Globus pallidus (tissue), 1 donor: ENCODE measurements at places on chromosomes 4 and X.

DNA sequence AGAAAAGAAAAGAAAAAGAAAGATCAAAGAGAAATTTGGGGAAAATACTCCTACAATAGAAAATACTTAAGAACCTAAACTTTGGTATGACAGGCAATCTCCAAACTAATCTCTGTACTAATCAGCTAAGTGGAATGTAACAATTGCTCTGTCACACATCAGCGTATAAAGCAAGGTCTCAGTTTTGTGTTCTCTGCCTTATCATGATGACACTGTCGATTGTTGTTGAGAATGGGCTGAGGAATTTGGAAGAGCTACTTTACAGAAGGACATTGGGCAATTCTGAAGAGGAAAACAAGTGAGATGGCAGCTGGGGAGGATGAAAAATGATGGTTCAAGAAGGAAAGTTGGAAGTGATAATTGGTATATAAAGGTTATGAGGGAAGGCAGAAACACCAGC, 486.0 kb upstream of the HTR2C start:
- DNase-seq: no peak

- DNase-seq: no peak
These were observed 375.5 kb downstream of the PCDH18 start for GRCh38 chr4:137156807-137157206.

DNA sequence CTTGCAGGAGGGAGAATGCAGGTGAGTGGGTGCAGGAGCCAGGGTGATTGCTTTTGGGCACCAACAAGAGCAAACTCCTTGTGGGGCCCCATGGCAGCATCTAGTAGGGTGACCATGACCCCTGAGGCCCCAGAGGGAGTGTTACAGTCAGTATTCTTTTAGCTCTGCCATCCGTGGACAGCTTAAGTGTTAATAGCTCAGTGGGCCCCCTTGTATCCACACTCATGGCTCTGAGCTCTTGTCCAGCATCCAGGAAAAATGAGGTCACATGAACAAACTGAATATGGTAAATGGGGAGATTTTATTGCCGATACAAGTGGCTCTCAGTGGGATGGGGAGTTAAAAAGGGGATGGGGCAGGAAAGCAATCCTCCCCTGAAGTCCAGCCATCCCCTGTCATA, 27.3 kb upstream of the LRCH2 start:
- no peak for DNase-seq

GRCh38 chr4:152508386-152508785, 27.5 kb downstream of the FBXW7 start:
- no peak for DNase-seq

- DNase-seq: no peak
These were observed 28.3 kb upstream of the CFAP299 start for GRCh38 chr4:80307183-80307735.

GRCh38 chrX:129540068-129540653, at the start of gene OCRL:
TSS of gene OCRL (plus strand) at chrX:129540259. CDS start at chrX:129540440, 181 bp downstream.
- DNase-seq: peak; percentile 51

- no peak for DNase-seq
These were observed 32.7 kb upstream of the PROM1 start for GRCh38 chr4:16116493-16116990.

GRCh38 chr4:24488399-24489164, 95.8 kb downstream of the DHX15 start:
- DNase-seq: peak; percentile 66

- DNase-seq: no peak
These were observed 476.9 kb upstream of the NWD2 start for GRCh38 chr4:36767596-36767995.

GRCh38 chr4:22514001-22514400, 1.9 kb downstream of the ADGRA3 start:
- DNase-seq: no peak

DNA sequence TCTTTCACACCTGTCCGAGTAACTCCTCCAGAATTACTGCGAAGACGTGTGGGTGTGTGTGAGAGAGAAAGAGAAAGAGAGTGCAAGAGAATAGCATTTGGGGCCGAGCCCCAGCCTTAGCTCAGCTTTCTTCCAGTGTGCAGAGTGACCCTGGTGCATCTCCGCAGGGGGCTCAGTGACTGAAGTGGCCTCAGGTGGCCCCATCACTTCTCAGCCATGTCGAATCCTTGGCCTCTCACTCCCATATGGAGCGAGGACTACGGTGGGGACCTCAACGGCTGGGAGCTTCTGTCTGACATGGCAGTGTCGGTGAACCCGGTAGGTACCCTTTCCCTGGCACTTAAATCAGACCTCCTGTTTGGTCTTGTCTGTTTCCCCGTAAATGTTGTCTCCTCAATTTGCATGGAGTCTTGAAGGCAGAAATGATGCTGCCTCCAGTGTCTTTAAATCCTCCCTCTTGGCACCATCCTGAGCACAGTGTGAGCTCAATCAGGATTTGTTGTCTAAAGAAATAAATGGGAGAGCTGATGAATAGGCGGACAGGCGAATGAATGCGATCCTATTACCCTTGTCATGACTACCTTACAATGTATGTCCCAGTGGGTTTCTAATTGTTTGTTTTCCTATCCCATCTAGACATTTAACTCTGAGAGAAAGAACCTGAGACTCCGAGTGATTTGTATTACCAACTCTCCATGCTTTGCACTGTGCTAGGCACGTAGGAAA, 305.9 kb downstream of the AFF2 start:
- DNase-seq: no peak

DNA sequence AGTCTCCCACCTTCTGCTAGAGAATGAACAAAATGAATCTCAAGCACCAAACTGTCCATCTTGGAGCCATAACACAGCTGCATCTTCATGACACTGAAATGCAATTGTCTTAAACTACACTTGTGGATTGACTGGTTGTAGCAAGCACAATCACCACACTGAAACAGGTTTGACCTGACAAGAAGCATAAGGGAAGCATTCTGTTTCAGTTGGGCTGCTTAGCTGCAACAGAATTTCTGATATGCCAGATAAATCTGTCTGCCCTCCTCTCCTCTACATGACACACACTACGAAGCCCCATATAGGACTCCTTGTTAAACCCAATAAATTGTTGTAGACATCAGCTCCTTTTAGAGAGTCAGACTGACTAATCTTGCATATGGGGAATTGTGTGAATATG, 101.8 kb upstream of the NPY2R start:
- DNase-seq: no peak

- DNase-seq: peak; percentile 47
These were observed 20.1 kb upstream of the IL3RA start for GRCh38 chrX:1316527-1316926.

DNA sequence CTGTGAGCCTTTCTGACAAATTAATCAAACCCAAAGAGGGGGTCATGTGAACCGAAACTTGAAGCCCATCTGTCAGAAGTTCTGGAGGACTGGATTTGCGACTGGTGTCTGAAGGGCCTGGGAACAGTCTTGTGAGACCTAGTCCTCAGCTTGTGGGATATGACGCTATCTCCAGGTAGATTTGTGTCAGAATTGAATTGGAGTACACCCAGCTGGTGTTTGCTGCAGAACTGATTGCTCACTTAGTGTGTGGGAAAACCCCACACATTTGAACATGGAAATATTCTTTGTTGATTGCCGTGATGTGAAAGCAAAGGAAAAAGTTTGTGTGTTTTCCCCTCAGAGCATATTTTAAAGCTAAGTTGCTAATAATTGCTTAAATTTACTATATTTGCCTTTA, 30.3 kb upstream of the TMSB15B start:
- DNase-seq: no peak

- no peak for DNase-seq
These were observed 804.3 kb downstream of the FSTL5 start for GRCh38 chr4:161359491-161359890.

- no peak for DNase-seq
These were observed 163.9 kb downstream of the HS3ST1 start for GRCh38 chr4:11264841-11265240.

DNA sequence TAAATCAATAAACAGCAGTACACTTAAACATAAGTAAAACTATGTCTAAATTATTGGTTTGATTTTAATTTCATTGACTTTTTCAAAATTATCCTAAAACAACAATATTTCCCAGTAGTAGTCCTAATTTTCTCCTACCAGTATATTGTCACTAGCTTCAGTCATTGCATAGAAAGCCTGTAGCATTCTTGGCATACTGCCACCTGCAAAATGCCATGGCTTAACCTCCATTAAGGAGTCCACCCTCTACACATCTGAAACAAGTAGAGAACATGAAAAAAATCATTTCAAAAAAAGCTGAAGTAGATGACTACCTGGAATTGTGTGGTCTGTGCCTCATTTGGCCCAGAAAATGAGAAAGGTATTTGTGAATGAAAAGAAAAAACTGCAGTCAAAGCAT, 348.5 kb downstream of the INPP4B start:
- no peak for DNase-seq

- DNase-seq: peak; percentile 38
These were observed 673.6 kb upstream of the TENM3 start for GRCh38 chr4:181569553-181569952.

DNA sequence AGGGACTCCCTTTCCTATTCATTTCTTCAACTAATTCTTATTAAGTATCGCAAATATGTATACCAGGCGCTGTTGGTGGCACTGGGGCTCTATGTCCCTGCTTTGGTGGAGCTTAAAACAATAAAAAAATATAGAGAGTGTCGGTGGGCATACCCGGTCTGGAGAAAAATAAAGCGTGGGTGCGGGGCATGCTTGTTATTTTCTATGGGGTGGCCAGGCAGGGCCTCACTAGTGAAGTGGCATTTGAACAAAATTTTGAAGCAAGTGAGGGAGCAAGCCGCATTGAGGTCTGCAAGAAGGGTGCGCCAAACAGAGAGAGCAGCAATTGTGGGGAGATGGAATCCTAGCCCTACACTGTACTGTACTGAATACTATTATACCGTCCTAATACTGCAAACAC, 565 bp upstream of the IDS start:
- DNase-seq: no peak

GRCh38 chr4:7512428-7512827, 77.7 kb upstream of the PSAPL1 start:
- DNase-seq: no peak

GRCh38 chr4:120225527-120225926, 158.9 kb upstream of the MAD2L1 start:
- DNase-seq: no peak

GRCh38 chr4:146900295-146900694, 45.4 kb downstream of the TTC29 start:
- no peak for DNase-seq

DNA sequence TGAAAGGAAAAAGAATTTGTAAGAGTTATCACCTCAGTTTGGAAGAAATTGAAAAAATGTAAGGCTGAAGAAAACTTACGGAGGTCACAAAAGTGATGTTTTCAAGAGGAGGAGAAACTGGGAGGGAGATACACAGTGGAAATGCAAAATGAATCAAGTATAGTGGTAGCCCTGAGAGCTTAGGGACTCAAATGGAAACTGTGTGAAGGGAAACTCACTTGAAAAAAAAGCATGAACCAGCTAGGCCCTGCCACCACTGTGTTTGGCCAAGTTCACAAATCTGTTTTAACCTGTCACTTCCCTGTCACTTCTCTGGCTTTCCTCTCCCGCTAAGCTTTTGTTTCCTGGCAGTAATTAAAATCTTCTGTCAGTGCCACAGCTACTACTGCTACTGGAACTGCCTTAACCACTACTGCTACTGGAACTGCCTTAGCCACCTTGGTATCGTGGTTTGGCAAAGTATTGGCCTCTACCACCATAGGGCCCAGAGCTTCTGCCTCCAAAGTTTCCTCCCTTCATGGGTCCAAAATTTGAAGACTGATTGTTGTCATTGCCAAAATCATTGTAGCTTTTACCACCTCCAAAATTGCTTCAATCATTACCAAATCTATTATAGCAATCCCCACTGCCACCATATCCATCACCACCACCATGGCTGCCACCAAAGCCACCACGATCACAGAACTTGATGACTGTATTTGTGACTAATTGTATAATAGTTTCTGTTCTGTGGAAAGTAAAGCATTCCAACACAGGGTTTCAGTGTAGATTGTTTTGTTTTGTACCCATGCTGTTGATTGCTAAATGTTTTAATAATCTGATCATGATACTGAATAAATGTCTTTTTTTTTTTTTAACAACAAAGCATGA, 41.5 kb downstream of the SMARCA5 start:
- DNase-seq: no peak

DNA sequence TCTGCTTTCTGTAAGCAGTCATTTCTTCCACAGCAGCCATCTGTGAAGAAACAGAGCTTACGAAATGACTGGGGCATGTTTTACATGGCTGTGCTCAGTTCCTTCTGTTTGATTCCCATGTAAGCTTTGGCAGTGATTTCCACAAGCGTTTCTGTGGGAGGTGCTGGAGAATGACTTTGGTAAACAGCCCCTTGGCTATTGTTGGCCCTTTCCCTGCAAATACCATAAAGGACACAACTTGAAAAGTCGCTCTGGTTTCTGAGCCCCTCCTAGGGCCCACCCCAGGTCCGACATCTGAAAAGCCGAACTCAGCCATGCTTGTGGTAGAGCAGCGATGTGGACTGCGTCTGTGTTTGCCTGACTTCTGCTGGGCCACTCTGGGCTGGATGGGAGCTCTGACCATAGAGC, 3.7 kb downstream of the LIMCH1 start:
- DNase-seq: no peak

- DNase-seq: no peak
These were observed 48.1 kb downstream of the GPRIN3 start for GRCh38 chr4:89259301-89260028.

DNA sequence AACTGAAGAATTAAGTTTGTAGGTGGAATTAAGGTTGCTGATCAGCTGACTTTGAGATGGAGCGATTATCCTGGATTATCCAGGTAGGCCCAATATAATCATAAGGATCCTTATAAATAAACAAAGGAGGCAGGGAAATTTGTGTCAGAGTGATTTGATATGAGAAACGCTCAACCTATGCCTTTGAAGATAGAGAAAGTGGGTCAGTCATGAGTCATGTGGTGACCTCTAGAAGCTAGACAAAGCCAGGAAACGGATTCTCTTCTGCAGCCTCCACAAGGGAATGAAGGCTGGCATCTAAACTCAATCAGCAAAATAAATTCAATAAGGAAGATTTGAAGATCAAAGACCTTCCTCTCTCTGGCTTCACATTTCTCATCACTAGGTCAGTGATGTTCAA, 41.5 kb upstream of the SMIM10 start:
- DNase-seq: no peak

DNA sequence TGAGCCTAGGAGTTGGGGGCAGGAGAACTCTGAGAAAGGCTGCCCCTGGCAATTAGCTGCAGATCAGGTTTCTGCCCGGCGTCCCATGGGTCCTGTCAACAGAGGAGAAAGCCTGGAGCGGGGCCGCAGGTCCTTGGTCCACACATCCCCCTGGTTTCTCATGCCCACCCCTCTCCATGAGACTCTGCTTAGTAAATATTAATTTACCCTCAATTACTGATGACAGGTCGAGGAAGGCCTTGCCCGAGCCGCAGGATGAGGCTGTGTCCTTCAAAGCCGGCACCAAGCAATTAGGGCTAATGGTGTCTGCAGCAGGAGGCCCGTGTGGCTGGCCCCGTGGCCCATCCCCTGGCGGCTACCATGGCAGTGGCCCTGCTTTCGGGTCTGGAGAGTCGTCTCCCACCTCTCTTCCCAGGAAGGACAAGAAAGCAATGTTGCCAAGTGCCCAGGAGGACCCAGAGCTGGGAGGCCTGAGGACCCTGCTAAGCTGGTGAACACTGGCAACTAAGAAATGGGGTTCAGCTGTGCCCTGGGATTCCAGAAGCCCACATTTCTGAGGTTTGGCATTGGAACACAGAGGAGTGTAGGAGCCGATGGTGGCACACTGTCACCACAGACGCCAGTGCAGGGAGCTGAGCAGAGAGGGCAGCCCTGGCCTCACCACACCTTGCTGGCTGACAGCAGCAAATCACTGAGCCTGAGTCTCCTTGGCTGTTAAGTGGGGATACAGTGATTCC, 114.6 kb downstream of the CPZ start:
- DNase-seq: no peak

GRCh38 chr4:8645753-8646124, 53.2 kb downstream of the CPZ start:
- DNase-seq: no peak

- DNase-seq: no peak
These were observed 27.6 kb upstream of the ZNF81 start for GRCh38 chrX:47808904-47809788.
